Spinal cord (tissue), 10 donors: ENCODE measurements at places on chromosomes 2 and 18. TPM values are rescaled to one million over a fixed set of nuclear protein-coding genes. Genes with fewer than 3 reads are reported as not detected.

The AQP12A gene
- not detected for polyA plus RNA-seq

The MYCN gene
- 25.8 TPM for polyA plus RNA-seq

The SERPINB11 gene
- polyA plus RNA-seq, result not detected

The CHRND gene
- 0.40 TPM for polyA plus RNA-seq

The LHCGR gene
- polyA plus RNA-seq, result 0.67 TPM

The ALK gene
- polyA plus RNA-seq, result 15.9 TPM

The TFCP2L1 gene
- 0.89 TPM for polyA plus RNA-seq

- DNase-seq, result no peak
Observed at GRCh38 chr2:241087420-241088268, 14.4 kb downstream of the MTERF4 start.

GRCh38 chr18:58315041-58315440 lies 271.0 kb downstream of the NEDD4L start:
- DNase-seq, result no peak

DNA sequence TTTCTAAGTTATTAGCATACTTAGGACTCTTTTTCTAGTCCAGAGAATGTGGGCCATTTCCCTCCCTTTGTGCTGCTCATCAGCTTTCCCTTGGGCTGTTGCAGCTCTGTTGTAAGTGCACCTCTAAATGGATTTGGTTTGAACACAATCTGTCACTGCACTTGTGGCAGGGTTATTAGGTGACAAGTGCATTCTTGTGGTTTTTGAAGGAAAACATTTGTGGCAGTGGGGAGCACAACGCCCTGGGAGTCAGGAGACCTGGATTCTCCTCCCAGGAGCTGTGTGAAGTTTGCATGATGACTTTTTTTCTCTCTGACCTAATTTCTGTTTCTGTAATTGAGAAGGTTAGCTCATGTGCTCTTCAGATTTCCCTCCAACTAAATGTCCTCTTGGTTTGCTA lies 630.9 kb upstream of the FAM98A start:
- DNase-seq, result no peak

GRCh38 chr2:124088616-124089015 lies 63.5 kb downstream of the CNTNAP5 start:
- no peak for DNase-seq

DNA sequence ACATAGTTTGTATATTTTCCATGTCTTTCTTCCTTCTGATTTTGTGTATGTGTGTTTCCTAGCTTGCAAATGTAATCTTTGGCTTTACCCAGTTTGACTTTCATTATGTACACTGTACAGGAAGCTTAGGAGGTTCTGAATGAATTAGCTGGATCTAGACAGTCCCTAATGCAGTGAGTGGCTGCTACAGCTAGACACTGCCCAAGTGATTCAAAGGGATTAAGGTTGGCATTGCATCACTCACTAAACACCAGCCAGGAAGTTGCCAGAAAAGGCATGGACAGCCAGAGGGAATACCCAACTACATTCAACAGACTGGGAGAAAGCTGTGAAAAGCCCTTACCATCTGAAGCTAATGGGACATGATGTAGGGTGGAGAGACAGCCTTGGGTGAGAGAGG lies 316.0 kb upstream of the MEX3C start:
- DNase-seq, result no peak

GRCh38 chr2:221555494-221555846 lies 16.6 kb downstream of the EPHA4 start:
- no peak for DNase-seq

GRCh38 chr18:8828798-8829197 lies 123.4 kb downstream of the MTCL1 start:
- no peak for DNase-seq

- DNase-seq, result no peak
Observed at GRCh38 chr18:54871231-54871630, 43.0 kb downstream of the RAB27B start.

DNA sequence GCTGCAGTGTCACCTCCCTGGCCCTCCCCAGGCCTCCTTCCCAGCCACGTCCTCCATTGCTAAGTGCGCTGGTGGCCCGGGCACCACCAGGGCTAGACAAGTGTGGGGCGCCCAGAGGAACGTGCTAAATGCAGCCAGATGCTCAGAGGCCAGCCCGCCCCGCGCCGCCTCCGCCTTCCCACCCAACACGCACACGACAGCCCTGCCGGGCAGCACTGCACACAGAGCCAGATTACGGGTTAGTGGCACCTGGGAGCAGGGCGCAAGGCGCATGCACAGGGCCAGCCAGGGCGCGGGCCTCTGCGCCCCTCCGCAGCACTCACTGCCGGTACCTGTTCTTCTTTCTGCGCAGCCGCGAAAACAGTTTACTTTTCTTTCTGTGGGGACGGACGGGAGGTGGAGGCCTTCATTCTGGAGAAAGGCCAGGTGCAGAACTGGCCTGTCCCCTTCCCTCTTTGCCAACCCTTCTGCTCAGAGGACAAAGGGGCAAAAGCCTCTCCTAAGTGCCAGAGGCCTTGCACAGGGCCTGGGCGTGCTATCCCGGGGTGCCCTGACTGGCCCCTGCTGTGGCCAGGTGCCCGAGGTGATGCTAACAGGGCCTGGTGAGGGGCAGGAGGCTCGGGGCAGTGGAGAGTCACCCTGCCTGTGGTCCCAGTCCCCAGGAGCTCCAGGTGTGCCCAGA lies 46.5 kb downstream of the BIN1 start:
- no peak for DNase-seq
